Stimulated activated CD8-positive, alpha-beta memory T cell treated with anti-CD3 and anti-CD28 coated beads, Interleukin-4, amount 100 ng/mL, for 1 hour (primary cell): ENCODE measurements at places on chromosomes 5 and 9.

DNA sequence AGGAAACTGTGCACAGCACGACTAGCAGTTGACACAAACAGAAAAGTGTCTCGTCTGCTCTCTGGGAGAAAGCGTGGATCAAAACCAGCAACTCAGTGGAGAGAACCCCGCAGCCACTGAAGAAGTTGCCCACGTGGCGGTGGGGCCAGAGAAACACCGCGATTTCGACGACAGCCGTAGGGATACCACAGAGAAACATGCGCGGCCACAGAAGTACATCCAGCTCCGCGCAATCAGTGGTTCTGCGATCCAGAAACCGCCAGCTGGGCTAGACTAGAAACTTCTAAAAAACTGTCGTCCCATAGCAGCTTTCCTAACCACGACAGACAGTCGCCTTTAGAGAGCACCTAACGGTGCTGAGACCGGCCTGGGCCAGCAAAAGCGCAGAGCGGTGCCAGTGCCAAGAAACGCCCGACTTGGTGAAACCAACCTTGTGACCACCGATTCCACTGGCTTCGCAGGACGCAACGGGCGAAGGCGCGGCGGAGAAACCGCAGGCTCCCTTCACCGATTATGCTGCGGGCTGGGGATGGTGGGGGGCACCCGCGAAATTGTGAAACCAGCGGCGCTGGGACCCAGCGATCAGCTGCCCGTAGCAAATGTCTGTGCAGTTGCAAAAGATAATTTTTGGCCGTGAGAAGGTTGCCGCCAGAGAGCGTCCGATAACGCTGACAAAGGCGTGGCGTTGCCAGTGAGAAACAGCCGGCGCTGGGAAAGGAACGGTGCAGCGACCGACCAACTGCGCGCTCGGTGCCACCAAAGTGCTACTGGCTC lies 2.7 kb upstream of the ANXA2R start:
- DNase-seq, result no peak

DNA sequence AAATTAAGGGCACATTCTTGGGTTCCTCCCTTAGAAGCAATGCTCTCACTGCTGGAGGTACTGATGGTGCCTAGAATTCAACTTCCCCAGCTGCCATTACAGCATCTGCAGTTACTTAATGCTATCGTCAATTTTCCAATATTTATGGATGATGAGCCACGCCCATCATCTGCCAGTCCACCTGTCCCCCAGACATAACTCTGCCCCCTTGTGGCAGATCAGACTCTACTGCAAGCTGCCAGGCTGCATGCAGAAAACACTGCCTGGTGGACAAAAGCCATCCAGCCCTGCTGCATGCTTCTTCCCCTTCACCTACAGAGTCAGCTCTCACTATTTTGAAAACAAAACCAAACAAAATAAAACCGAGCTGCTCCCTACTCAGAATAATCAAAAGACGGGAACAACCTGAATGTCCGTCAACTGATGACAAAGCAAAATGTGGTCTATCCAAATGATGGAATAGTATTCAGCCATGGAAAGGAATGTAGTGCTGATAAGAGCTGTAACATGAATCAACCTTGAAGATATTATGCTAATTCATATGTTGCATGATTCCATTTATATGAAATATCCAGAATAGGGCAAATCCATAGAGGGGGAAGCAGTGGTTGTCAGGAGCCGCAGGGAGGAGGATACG lies 66.4 kb downstream of the RETREG1 start:
- no peak for DNase-seq

DNA sequence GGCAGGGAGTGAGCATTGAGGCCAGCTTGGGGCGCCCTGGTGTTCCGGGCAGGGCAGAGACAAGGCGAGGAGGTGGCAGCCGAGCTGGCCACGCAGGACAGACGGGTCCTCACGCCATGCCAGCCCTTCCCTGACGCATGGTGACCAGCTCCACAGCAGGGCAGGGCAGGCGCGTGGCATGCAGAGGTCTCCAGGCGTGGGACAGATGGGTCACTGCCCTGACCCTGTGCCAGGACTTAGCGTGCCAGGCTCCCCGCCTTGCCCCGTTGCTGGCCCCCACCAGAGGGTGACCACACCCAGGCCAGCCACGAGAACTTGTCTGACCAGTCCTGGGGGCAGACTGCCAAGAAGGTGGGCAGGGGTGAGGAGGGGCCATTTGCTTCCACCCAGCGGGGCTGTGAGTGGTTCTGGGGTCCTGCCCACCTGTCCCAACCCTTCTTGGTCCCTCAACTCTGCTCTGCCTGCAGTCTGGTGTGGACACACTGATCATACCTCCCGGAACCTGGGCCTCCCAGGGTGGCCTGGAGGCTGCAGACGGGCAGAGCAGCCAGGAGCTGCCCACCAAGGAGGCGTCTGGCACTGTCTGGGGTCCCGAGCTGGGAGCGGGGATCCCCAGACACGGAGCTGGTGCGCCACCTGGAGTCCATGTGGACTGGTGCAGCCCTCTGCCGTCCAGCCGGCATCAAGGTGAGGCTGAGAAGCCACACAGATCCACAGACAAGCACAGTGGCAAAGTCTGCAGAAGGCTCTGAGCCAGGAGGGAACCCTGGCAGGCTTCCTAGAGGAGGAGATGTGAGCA lies at the start of gene RNF224:
Gene RNF224, plus strand, starts transcription at position 449 of the 799 bp plus-strand sequence. CDS start 834 bp downstream, outside the sequence.
- DNase-seq, result peak; percentile 56

DNA sequence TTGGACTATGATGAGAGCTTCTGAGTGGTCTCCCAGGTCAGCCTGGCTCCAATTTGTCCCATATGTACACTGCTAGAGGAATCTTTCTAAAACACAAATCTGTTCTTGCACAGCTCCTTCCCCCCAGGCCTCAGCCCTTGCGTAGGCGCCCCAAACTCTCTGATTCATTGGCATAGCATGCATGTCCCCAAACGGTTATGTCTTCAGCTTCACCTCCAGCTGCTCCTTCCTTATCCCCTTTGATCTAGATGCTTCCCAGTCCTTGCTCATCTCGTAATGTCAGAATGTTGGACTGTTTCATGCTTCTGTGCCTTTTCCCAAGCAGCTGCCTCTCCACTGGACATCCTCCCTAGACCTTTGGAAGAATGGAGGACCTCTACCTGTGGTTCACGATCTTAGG lies 60.1 kb upstream of the BASP1 start:
- DNase-seq, result no peak

DNA sequence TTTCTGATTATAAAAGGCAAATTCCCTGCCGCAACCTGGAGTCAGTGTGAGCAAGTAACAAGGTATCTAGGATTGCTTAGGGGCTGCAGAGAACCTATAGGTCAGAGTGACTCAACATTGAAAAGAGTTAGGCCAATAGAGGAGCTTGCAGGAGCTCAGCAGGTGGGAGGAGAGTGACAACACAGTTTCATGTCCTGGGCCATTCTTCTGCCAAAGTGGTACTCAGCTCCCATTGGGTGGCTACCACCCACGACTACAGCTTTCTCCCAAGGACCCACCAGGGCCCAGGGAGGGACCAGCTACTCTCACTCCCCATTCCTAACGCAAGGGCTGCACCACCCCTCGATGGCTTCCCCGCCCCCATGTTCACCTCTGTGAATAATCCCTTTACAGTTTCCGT lies 86.7 kb upstream of the SPATA31C2 start:
- DNase-seq, result no peak

- DNase-seq, result no peak
Measured at GRCh38 chr5:79809743-79810142, 120.1 kb downstream of the CMYA5 start.

- DNase-seq, result no peak
Measured at GRCh38 chr5:27216367-27216950, 178.1 kb upstream of the CDH9 start.

- no peak for DNase-seq
Measured at GRCh38 chr9:131218370-131218769, 57.9 kb downstream of the FAM78A start.

- no peak for DNase-seq
Measured at GRCh38 chr5:74067748-74068541, 441.9 kb downstream of the ARHGEF28 start.

- no peak for DNase-seq
Measured at GRCh38 chr5:83156001-83156400, 78.7 kb downstream of the XRCC4 start.

DNA sequence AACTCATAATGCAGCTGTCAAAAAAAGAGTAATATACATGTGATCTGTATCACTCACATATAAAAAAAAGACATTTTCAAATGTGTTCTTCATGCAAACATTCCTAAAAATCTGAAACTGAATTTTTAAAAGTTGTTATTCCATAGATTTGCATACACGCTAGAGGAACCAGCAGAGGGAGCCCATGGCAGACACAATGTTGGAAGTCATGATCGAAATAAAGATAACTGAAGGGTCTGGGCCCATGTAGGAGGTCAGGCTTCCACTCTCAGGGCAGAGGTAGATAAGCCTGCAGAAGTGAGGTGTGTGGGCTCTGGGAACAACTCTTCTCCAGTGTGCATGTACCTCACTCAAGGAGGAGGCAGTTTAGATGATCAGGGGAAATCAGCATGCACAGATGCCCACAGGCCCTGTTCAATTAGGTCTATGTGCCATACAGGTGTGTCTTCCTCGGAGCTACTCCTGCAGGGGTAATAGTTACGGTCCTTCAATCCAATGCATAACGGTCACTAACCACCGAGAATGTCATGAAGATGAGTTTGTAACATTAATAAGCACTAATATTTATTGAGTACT lies 208.6 kb downstream of the EPB41L4A start:
- DNase-seq, result no peak

- DNase-seq, result no peak
Measured at GRCh38 chr5:132430746-132431145, 59.8 kb downstream of the IRF1 start.

DNA sequence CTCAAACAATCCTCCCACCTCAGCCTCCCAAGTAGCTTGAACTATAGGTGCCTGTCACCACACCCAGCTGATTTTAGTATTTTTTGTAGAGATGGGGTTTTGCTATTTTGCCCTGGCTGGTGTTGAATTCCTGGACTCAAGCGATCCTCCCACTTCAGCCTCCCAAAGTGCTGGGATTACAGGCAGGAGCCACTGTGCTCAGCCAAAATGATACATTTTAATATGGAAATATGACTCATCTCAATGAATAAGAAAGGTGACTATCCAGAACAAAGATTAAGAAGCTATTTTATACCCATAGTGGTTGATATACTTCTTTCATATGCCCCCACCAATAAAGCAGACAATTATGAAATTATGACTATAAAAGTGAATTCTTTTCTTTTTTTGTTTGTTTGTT lies 166.2 kb downstream of the NFIB start:
- DNase-seq, result no peak

- DNase-seq, result no peak
Measured at GRCh38 chr9:106766616-106767015, 96.3 kb upstream of the ZNF462 start.

- DNase-seq, result peak; percentile 5
Measured at GRCh38 chr9:6759185-6759977, 1.6 kb downstream of the KDM4C start.

DNA sequence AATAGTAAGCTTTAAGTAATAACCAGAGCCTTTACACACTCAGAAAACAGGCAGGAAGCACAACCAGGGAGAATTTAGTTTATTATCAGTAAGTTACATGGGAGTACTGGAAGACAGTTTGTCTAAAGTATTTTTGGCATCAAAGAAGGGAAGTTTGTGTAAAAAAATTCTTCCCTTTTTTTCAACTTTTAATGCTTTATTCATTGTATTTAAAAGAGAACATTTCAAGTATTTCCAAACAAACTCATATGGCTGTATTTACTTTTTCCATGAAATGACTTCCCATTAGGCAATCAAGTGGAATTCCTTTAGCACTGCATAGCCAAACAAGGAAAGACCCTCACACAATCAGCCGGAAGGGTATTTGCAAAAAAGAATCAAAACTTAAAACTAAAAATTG lies 26.7 kb downstream of the RNF145 start:
- DNase-seq, result no peak

DNA sequence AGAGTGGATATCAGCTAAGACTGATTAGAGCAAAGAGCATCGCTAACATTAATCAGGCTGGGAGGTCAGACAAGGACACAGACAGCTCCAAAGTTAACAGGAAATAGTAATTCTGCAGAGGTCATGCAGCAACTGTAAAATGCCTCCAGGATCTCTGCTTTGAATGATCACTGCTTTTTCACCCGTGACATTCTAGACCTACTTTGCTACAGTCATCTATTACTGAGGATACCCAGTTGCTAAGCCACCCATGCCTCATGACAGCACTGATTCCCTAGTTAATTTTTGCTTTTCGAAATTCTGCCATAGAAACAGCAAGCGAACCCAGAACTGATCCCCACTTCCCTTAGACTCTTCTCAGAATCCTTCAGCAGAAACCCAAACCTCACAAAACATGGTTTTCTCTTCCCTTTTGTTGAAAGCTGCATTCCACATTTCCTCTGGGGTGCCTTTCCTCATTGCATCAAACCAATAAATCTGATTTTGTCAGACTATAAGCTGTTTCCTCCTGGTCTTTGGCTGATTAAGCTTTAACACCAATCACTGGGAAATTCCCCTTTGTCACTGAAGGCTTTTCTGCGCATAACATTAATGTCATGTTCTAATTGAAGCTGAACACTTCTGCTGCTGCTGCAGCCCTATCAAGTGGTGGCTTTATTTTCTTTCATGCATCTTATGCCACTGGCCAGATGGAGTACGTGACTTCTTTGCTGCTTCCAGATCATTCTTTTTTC lies 201.1 kb upstream of the CHD1 start:
- no peak for DNase-seq

DNA sequence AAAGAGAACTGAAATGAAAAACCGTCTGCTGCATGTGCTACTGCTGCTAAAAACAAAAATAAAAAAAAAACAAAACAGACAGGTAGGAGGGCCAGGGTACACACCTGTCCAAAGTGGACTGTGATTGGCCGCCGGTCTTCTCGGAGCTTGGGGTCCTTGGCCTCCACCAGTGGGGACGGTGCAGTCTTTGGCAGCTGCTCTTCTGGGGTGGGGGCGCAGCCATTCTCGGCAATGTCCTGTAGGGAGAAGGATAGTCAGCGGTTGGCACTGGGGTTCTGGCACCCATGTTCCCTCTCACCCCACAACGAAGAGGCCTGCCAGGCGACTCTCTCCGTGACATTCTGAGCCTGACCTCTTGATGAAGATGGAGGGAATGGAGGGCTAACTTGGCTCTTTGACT lies 84.3 kb downstream of the CRB2 start:
- DNase-seq, result no peak

- no peak for DNase-seq
Measured at GRCh38 chr9:22216730-22217172, 207.6 kb upstream of the CDKN2B start.

- no peak for DNase-seq
Measured at GRCh38 chr5:72597456-72597948, 90.3 kb upstream of the ZNF366 start.

DNA sequence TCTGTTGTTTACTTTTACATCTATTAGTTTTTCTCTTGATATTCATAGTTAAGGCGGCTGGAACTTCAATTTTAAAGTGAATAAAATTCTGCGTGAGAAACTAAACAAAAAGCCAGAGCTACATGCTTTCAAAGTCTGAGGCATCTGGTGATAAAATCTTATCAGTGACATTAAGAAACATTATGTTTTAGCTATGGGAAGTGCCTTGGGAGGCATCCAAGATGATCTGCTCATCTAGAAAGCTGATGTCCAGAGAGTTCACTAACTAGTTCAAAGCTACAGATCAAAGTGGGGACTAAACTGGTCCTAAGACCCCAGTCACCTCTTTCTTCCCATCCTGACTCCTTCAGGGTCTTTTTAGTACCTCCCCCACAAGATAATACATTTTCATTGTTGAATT lies 37.2 kb downstream of the MRPS27 start:
- DNase-seq, result no peak

GRCh38 chr5:176446884-176447590 lies 1.1 kb upstream of the FAF2 start:
- peak; percentile 1 for DNase-seq
